Thymus (tissue), 14 donors: ENCODE measurements at places on chromosomes 4 and X. TPM values are rescaled to one million over a fixed set of nuclear protein-coding genes. Genes with fewer than 3 reads are reported as not detected.

NSUN7 gene
- 1.7 TPM for polyA plus RNA-seq

- no peaks in the 10 kb centered on the region for H3K4me1 ChIP-seq
- H3K36me3 ChIP-seq = no peaks in the 10 kb centered on the region
- no peak overlapping the region for H3K4me3 ChIP-seq
- DNase-seq = no peak
Measured at GRCh38 chr4:132332932-132333723, 816.0 kb upstream of the PCDH10 start.

GC gene
- polyA plus RNA-seq = 0.66 TPM

DNA sequence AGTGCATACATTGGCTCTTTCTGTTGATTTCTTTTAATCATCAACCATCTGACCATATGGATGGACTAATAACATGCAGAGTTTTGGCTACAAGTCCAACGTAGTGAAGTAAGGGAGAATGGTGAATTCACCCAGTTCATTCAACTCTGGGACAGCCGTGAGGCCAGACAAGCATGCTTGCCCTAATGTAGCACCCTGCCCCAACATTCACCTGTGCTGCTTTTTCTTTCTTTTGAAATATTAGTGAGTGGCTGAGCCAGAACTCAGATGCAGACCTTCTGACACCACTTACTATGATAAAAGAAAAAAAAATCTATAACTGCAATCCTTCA is 17.5 kb downstream of the ARSJ start:
- H3K27ac ChIP-seq = no peak overlapping the region
- no peaks in the 10 kb centered on the region for H3K36me3 ChIP-seq
- no peak for DNase-seq
- no peaks in the 10 kb centered on the region for H3K27me3 ChIP-seq

CXCL13 gene
- polyA plus RNA-seq = 55.3 TPM

KCND1 gene
- 3.1 TPM for polyA plus RNA-seq
